Motor neuron (in vitro differentiated cells): ENCODE measurements at places on chromosomes 4 and X.

GRCh38 chrX:47456080-47456479 is 26.9 kb downstream of the ZNF41 start:
- no peak for ATAC-seq

GRCh38 chr4:156901871-156902270 is 69.7 kb downstream of the PDGFC start:
- ATAC-seq: peak; percentile 61

DNA sequence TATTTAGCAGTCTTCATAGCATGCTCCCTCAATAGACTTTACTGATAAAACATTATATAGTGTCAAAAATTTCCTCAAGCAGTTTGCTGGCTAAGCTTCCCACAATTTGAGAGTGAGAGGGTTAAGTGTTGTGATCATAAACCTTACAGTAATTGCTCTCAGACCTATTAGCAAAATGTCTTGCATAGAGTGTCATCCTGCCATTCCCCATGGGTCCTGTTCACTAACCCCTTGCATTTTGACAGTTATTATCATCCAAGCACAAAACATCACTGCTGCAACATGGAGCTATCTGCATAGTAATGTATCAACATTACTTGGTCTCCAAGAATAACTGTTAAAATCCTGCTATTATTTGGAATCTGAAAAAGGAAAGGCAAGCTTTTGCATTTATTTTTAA is 196.1 kb upstream of the GK2 start:
- peak; percentile 72 for ATAC-seq

DNA sequence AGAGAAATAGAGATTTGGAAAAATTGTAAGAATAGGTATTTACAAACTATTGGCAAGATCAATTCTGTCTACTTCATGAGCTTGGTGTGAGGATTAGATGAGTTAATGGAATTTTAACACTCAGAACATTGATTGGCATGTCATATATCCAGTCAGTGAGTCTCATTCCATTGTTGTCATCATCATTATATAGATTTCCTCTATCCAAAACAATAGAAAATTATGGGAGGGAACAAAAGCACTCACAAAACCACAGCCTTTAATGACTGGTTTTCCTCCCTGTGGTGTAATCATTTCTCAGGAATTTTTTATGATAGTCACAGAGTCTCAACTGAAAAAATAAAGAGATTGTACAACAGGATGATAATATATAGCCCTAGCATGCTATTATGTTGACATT is 21.1 kb downstream of the KLHL5 start:
- no peak for ATAC-seq

GRCh38 chr4:82097504-82097903 is 276.3 kb downstream of the HNRNPD start:
- ATAC-seq: no peak

DNA sequence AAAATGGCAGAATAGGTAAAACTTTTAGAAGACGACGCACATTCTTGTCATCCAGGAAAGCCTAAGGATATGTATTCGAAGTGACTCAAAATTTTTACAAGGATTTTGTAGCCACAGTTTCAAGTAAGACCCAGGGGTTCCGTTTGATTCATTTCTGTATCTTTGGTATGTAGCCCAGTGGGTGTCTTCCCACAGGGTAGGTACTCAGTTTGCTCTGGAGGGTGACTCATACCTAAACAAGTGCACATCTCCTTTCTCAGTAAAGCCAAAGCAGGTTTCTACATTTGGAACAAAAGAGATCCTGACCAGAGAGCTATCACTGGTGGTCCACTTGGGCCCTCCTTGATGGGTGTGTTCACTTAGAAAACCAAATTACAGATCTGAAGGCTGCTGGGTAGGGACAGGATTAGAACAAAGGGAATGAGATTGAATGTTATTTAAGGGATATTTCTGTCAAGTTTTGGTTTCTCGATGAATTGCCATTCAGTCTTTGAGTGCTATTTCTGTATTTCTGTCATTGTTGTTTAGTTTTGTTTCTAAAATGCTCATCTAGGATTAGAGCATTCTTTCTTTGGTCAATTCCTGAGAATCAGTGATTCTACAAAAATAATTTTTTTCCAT is 56.1 kb downstream of the PLS3 start:
- ATAC-seq: peak; percentile 57

GRCh38 chrX:3052860-3053259 is 11.6 kb downstream of the ARSF start:
- ATAC-seq: no peak

DNA sequence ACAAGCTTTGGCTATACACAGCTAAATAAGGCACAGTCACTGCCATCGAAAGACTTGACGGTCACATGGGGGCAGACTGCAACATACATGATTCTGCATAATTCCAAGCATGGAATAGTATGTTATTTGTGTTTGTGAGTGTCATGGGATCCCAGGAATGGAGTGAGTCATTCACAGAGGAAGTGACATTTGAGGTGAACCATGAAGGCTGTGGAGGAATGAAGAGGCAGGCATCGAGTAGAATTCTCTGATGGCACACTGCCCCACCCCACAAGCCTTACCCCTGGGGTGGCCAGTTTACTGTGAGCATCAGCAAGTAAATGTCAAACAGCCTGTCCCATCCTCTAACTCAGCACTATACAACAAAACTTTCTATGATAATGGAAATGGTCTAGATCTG is 619.7 kb downstream of the MID1IP1 start:
- no peak for ATAC-seq

DNA sequence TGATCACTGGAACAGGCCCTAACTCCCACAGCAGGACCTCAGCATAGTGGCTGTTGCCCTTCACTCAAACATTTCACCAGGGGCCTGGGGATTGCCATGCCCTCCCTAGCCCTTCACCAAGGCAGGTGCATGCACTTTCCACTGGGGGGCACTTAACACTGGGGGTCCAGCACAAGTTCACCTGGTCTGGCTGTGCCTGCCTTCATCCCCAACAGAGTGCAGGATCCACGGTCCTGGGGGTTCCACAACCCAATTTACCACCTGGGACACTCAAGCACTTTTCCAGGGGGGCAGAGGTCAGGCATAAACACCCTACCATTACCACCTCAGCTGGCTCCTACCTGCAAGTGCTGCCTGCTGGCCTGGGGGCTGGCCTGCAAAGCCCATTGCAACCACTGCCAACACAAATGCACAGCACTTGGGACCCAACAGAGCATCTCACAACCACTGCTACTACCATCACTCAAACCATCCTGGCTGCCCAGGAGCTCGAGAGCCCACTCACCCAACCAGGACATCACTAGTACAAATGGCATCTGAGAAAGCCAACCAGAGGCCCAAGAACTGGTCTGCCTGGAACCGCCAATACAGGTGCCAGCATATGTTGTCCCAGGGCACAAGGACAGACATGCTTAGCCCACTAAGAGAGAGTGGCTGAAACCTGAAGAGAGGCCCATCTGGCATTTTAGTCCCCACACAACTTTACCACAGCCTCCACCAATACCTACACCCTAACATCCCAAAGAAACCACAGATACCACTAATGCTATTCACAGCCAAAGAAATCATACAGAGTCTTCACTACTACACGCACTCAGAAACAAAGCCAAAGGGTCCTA is 43.1 kb downstream of the NAT8L start:
- ATAC-seq: no peak

DNA sequence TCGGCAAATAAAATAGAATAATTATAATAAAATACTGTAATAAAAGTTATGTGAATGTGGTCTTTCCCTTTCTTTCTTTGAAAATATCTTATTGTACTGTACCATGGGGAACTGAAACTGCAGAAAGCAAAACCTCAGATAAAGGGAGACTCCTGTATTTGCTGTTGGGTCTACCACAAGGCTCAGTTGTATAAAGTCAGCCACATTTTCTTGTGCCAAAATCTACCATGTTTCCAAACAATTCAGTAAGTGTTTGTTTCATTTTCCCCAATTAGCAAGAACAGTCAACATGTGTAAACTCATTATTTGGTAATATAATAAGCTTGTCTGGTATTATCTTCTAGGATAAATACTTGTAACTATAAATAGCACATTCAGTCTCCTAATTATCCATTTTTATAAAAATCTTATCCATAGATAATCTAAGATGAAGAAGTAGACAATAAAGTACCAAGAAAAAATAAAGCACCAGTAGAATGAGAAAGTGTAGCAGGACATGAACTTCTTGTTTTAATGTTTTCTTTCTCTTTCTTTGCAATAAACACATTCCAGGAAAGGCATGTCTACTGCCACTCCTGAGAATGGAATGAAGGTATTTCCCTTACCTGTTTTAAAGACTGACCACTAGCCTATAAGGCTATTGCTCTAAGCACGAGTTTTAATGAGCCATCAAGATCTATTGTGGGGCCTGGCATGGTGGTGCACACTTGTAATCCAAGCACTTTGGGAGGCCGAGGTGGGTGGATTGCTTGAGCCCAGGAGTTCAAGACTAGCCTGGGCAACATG is 15.0 kb upstream of the OTUD4 start:
- ATAC-seq: no peak

- peak; percentile 40 for ATAC-seq
These were observed 1.0 kb upstream of the SLC6A8 start for GRCh38 chrX:153686711-153687110.

DNA sequence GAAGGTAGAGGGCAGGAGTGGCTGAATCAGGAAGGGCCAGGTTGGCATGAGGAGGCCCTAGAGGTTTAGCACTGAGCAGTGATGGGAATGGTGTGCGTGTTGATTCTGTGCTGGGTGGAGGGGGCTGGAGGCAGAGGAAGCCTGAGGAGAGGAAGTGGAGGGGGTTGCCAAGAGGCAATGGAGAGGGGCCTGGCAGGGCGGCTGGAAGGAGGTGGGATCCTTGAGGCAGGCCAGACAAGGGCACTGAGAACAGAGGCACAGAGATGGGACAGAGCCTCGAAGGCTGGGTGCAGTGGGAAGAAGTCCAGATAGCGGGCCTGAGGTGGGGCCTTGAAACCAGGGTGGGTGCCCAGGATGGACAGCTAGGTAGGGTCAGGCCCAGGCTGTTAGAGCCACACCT is 24.3 kb downstream of the SH3BP2 start:
- ATAC-seq: no peak

GRCh38 chr4:87009095-87009648 is 74.4 kb downstream of the AFF1 start:
- no peak for ATAC-seq

GRCh38 chr4:185384930-185385331 is 10.8 kb downstream of the LRP2BP start:
- ATAC-seq: peak; percentile 66

DNA sequence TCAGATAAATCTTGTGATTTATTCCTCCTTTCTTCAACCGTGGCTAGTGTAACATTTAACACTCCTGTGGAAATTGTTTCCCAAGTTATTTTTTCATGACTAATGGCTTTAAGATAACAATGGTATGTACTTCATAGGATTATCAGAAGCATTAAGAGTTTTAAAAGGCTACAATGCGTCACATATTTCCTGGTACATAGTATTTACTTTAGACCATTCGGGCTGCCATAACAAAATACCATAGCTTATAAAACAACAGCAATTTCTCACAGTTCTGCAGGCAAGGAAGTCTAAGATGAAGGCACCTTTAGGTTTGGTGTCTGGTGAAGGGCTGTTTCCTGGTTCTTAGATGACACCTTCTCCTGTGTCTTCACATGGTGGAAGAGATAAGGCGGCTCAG is 158.6 kb downstream of the PAPSS1 start:
- no peak for ATAC-seq

DNA sequence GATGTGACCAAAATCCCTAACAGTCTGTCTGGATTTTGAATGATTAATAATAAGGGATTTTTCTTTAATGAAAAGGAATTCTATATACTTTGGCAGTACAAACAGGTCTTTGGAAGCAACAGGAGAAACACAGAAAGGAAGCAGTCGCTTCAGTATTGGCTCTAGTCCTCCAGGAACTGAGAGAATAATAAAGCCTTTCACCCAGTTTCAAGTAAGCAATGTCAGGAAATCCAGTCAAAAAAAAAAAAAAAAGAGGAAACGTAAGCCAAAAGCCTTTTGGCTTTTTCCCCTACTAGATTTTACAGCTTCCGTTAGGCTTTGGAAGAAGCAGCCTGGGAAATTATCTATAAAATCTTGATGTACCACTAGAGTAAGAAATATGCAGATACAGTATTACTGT is 61.7 kb upstream of the HDAC8 start:
- ATAC-seq: no peak

GRCh38 chr4:160403081-160403480 is 1300.2 kb downstream of the RAPGEF2 start:
- no peak for ATAC-seq

GRCh38 chr4:19025031-19025430 is 1003.5 kb upstream of the LCORL start:
- ATAC-seq: peak; percentile 82

GRCh38 chr4:181601103-181601502 is 642.1 kb upstream of the TENM3 start:
- no peak for ATAC-seq

GRCh38 chr4:79857811-79858210 is 215.2 kb downstream of the ANTXR2 start:
- no peak for ATAC-seq

GRCh38 chr4:124713185-124713592 is 657 bp upstream of the ANKRD50 start:
- peak; percentile 44 for ATAC-seq
